Esophagus muscularis mucosa (tissue), 4 donors: ENCODE measurements at places on chromosomes 5 and 9. TPM values are rescaled to one million over a fixed set of nuclear protein-coding genes. Genes with fewer than 3 reads are reported as not detected.

DNA sequence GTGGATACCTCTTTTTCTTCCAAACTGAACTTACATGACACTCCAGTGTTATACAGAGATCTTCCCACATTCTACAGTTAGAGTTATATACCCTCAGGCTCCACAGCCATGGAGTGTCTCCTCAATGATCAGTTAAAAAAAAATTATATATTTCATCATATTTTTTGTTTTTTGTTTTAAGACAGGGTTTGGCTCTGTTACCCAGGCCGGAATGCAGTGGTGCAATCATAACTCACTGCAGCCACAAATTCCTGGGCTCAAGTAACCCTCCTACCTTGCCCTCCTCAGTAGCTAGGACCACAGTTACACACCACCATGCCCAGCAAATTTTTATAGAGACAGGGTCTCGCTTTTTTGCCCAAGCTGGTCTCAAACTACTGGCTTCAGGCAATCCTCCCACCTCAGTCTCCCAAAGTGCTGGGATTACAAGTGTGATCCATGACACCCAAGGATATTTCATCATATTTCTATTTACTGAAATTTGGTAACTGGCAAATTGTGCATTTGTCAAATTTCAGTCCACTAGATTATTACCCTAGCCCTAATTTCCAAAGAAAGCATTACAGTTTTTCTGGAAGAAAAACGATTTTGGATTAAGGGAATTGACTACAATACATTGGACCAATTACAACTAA lies 18.1 kb upstream of the SCAI start:
- no peak for DNase-seq

GRCh38 chr5:164345173-164345849 lies 839.9 kb downstream of the MAT2B start:
- DNase-seq = no peak

- no peak for DNase-seq
These were observed 614 bp upstream of the LCN6 start for GRCh38 chr9:136748666-136749611.

GRCh38 chr5:124087752-124088151 lies 575.8 kb downstream of the CSNK1G3 start:
- no peak for DNase-seq

DNA sequence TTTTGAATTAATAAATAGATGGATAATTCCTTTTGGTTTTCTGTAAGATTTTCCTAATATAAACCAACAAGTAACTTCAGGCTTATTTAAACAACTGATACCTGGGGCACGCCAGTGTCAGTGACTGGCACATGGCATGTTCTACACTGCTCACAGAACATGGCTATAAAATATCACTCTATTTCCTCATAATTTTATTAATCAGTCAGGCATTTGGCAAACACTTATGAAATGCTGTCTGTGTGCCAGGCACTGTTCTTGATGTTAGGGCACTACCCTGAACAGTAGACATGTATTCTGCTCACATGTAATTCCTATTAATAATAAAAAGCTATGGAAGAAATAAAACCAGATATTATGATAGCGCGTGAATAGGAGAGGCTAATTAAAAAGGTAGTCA lies 661.0 kb downstream of the DTWD2 start:
- DNase-seq = no peak

DNA sequence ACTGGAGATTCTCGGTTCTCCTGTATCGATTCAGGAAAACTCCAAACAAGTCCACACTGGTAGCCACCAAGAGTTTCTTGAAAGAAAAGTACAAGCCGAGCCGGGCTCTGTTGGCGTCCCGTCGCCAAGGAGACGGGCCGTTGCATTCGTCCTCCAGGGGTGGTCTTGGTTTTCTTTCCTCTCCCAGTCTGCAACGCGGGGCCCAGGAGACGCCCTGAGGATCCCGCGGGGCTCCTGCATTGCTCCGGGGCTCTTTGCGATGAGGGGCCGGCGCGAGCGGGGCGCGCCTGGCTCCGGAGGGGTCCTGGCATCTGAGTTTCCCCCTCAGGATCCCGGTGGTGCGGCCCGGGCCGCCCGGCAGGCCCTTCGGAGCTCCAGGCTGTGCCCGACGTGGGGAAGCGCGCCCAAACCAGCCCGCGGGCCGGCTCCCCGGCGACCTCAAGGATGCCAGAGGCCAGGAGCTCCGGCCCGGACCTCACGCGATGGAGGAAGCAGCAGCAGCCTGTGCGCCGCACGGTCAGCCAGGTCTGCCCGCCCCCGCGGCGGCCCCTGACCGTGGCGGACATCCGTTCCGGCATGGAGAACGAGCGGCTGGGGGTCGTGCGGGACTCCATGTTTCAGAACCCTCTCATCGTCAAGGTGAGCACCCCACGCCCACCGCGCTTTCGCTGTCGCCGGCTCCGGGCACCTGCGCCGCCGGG lies at the start of gene CFAP77:
TSS of gene CFAP77 (plus strand) at position 384 of the 701 bp plus-strand sequence. CDS start at position 445, 61 bp downstream.
- DNase-seq = no peak

DNA sequence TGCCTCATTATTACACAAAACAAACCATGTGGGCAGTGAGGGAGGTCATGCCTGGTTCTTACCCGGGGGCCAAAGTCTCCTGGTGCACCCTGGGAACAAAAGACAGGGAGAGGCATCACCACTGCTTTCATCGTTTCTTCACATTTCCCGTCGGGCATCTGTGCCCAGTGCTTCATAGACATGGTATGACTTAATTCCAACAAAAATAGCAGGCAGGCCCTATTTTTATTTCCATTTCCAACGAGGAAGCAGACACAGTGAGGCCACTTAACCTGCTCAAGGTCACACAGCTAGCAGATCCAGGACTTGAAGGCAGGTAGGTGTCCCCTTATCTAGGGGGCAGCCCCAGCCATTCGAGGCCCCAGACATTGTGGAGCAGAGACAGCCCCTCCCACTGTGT lies 34.6 kb upstream of the PHYKPL start:
- no peak for DNase-seq

- DNase-seq = no peak
These were observed 49.6 kb upstream of the TNFSF15 start for GRCh38 chr9:114855488-114855887.

- DNase-seq = no peak
These were observed 3.2 kb upstream of the GPR107 start for GRCh38 chr9:130050462-130050861.

DNA sequence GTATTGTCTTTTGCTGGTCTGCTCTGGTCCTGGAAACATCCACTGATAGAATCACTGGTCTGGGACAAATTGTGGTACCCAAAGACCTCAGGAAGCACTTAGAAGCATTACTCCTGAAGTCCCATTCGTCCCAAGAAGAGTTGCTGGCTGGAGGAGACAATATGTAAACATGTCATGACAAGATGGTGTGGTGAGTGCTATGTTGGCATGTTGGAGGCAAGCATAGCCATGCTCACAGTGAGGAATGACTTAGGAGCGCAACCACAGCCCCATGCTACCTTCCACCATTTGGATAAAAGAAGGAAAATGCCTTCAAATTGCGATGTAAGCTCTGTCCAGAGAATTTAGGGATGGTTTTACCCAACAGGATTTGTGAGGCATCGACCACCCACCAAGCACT lies 115.8 kb upstream of the STC2 start:
- no peak for DNase-seq

DNA sequence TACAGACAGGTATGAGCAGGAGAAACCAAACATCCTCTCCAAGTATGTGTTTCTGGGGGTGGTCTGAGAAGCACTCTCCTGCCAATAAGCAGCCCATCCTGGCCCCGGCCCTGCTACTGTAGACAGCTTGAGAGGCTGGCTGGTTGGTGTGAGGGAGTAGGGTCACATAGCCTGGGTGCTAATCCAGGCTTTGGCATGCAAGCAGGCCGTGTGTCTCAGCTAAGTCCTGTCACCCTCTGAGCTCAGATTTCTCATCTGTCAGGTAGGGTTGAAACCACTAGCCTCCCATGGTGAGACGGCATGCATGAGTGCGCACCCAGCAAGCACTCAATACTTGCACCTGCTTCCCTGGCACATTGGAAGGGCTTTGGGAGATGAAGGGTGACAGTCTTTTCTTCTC lies 49.8 kb upstream of the PHYKPL start:
- no peak for DNase-seq

- no peak for DNase-seq
These were observed 198.1 kb downstream of the GADD45G start for GRCh38 chr9:89802781-89803355.

GRCh38 chr9:114028646-114029045 lies 49.5 kb downstream of the AMBP start:
- DNase-seq = peak; percentile 77

DNA sequence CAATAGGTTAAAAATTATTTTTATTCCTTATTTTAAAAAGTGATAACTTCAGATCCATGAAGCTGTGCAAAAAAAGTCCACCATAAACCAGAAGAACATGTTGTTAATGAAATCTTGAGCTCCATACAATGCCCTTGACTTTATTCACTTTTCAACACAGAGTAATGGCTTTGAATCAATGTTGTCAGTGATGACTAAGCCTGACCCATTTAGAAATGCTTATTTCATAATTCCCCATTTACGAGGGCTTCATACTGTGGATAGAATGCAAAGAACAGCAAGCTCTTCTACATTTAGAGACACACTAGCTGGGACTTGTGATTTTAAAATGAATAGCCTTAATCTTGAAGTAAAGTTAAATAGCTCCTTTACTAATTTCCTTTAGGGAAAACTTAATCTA lies 25.7 kb upstream of the IL9 start:
- no peak for DNase-seq

TAS2R1 gene
- not detected for total RNA-seq

SPATA31C1 gene
- not detected for total RNA-seq

YTHDC2 gene
- 9.3 TPM for total RNA-seq

GABRA6 gene
- total RNA-seq = not detected

NIPBL gene
- 38.9 TPM for total RNA-seq

PTGES gene
- total RNA-seq = 1.7 TPM

MTRR gene
- 34.5 TPM for total RNA-seq

FOXE1 gene
- not detected for total RNA-seq
